Motor neuron (in vitro differentiated cells): ENCODE measurements at places on chromosomes 12 and 14. TPM values are rescaled to one million over a fixed set of nuclear protein-coding genes. Genes with fewer than 3 reads are reported as not detected.
A peak's percentile ranks its signal among the peaks of the same experiment; 100 is the strongest.

GRCh38 chr12:4276524-4277204 lies 3.1 kb downstream of the CCND2 start:
- ATAC-seq = peak; percentile 30

- no peak for ATAC-seq
These were observed 53.1 kb downstream of the KCNA1 start for GRCh38 chr12:4962539-4963486.

DNA sequence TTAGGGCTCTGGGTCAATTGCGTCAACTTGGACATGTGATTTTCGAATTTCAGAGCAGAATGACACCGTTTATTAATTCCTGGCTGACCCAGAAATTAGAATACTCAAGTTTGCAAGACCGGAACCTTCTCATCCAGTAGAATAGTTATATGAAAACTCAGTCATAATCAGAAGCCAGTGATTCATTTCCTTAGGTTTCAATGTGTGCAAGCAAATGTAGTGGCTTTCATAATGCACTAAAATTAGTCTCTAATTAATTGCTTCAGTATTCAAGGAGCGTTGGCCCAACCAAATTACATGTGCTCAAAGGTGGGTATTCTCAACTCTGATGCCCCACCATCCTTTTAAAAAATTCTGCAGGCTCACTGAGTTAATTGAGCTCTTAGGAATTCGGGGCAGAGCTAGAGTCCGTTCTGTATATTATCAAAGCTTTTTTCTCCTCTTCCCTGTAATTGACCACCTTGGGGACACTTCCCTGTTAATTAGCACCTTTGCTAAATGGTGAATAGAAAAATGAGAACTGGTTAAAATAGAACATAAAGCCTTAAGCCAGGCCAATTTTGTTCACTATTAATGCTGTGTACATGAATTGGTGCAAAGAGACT lies 55.4 kb downstream of the DAO start:
- ATAC-seq = no peak

DNA sequence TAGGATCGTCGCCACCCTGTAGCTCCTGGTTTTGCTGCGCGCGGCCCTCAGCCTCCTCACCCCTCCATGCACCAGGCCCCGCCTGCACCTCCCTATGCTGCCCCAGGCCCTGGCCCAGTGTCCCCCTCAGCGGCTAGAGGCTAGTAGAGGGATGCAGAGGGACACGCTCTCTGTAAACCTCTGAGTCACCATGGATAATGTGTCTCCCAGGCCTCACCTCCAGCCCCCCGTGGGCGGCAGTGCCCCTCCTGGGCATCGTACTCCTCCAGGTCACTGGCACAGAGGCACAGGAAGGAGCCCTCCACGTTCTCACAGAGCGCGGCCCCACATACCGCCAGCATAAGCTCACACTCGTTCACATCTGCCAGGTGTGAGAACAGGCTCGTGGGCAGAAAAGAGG lies 12.3 kb downstream of the ISCA2 start:
- ATAC-seq = no peak

DNA sequence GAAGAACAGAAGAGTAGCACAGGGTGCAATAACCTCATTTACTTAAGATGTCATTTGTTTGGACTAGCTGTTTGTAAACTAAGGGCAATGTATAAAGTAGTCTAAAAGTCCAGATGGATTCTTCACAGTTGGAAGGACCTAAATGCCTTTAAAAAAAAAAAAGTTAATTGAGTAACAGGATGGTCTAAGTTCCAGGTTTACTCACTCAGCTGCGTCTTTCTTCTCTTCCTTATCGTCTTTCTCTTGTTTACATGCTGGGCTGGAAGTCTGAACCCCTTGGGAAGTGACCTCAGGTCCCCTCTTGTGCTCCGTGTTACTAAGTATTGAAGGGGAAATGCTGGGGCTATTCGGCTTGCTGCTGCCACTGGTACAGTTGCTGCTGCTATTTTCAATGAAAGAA lies 82.5 kb downstream of the SH2B3 start:
- no peak for ATAC-seq

DNA sequence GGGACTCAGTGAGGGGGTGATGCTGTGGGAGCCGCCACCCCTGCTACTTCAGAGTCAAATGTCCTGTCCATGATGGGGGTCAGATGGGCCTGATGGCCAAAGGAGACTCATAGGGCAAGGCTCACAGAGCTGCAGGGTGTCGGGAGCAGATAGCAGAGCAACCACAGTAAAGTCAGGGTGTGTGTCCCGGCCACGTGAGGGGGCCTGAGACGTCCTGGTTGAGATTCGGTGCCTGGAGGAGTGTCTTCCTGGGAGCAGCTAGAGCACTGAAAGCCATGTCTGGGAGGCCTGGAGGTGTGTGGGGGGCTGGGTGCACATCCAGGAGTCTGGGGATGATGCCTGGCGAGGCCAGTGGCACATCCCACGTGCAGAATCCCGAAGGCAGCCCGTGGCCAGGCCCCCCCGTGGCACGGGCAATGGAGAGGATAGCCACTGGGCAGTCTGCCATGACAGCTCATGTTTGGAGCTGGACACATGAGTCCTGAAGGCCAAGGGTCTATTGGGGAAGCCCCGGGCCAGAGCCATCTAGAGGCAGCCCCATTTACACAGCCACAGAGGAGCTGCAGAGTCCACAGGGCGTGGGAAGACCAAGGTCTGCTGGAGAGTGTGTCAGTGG lies 308.0 kb upstream of the SFSWAP start:
- ATAC-seq = no peak

DNA sequence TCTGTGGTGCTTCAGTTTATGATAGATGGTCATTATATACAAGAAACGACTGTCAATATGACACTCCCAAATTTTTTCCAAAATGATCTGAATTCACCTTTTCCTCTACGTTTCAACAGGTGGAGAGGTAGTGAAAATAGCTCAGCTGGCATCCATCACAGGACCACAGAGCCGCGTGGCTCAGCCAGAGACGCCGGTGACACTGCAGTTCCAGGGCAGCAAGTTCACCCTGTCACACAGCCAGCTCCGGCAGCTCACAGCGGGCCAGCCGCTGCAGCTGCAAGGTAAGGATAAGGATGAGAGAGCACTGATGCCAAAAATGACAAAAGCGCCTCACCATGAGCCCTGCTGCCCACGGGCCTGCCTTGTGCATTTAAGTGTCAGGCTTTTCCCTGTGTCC lies 73.9 kb downstream of the EP400 start:
- no peak for ATAC-seq

GRCh38 chr12:51972849-51973273 lies 21.4 kb downstream of the ACVR1B start:
- no peak for ATAC-seq

GRCh38 chr12:92582475-92582874 lies 120.3 kb upstream of the PLEKHG7 start:
- ATAC-seq = peak; percentile 53

DNA sequence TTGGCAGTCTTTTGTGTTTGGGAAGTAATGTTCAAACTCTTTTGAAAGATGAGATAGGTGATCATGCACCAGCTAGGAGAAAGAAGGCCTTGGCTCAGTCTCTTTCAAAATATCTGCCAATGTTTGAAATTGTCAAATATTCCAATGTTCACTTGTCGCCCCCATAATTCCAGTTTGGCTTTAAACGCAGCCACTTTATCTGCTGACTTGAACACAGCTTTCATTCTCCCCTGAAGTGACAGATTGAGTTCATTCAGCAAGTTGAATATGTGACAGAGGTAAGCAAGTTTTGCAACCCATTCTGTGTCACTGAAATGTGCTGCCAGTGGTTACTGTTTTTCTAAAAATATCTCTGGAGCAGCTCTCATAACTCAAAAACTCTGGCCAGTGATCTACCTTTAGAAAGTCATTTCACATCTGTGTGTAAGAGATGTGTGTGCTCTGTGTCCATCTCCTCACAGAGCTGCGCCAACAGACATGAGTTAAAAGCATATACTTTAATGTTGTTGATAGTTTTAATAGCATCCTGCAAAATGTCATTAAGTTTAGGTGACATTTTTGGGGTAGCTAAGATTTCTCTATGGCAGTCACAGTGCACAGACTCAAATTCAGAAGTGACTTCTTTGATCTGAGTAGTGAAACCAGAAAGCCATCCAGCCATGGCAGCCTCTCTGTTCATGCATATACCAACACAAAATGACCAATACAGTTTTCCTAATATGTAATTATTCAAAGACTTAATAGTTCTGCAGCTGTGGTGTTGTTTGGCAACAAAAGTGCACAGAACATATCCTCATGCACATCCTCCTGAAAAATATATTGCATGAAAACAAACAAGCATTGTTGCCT lies 614.3 kb upstream of the MIS18BP1 start:
- no peak for ATAC-seq

DNA sequence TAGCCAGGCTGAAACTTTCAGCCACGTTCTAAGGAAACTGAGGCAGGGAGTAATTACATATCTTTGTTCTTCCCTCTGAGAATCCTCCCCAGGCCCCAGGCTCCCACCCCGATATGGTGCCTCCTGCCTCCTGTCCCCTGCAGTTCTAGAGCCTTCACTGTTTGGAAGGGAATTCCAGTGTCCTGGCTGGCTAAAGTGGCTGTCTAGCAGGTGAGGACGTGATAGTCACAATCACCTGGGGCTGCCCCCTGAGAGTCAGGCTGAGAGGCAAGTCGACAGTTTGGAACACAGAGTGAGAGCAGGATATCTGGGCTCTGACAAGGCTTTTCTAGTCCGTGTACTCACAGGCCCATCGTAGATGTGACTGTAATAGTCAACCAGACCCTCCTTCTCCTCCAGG lies 6.3 kb upstream of the RPAP3 start:
- ATAC-seq = no peak

DNA sequence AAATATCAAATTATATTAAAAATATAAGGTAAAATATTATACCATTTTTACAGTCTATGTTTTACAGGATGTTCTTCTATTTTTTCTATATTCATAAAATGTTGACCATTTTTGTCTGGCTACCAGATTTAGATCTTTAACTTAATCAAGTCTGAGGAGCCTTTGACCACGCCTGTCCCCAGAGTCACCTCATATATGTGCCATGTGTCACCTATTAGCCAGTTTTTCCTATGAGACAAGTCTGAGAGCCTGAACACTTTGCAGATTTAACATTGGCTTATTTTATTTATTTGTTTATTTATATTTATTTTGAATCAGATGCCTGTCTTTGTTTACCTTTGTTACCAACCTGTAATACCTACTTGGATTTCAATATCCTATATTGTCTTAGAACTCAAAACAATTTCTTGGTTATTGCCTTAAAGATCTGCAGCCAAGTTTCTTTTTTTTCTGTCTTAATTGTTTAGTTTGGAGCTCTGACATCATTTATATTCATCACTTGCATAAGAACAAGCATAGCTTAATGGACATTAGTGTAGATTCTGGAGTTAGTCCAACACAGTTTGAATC lies 116.2 kb upstream of the ALX1 start:
- ATAC-seq = no peak

Gene PRR4
- total RNA-seq = 7.3 and 8.1 TPM in 2 replicates

Gene NT5DC3
- 1.0 and 1.3 TPM in 2 replicates for total RNA-seq

Gene EMP1
- total RNA-seq = 0.23 and 0.52 TPM in 2 replicates

Gene PLEKHA5
- total RNA-seq = 26.8 and 32.2 TPM in 2 replicates

Gene NAV3
- 55.9 and 56.0 TPM in 2 replicates for total RNA-seq

Gene PPP1R36
- total RNA-seq = 0.36 TPM in 1 of 2 replicates, not detected in the other

Gene LMNTD1
- not detected in 2 replicates for total RNA-seq
